ENCODE measurements at places on chromosomes 6 and 20.

DNA sequence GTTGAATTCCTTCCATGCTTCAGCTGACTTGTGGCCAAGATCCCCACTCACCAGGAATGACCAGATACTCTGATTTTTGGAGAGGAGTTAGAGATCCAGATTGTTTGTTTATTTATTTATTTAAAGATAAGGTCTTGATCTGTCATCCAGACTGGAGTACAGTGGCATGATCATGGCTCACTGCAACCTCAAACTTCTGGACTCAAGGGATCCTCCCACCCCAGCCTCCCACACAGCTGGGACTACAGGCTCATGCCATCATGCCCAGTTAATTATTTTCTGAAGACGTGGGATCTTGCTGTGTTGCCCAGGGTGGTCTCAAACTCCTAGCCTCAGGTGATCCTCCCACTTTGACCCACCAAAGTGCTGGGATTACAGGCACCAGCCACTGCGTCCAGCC lies 4.1 kb upstream of the SPATA2 start:
- DNase-seq: no peak

- DNase-seq: no peak
These were observed 63.9 kb downstream of the CD164 start for GRCh38 chr6:109318328-109318876.

DNA sequence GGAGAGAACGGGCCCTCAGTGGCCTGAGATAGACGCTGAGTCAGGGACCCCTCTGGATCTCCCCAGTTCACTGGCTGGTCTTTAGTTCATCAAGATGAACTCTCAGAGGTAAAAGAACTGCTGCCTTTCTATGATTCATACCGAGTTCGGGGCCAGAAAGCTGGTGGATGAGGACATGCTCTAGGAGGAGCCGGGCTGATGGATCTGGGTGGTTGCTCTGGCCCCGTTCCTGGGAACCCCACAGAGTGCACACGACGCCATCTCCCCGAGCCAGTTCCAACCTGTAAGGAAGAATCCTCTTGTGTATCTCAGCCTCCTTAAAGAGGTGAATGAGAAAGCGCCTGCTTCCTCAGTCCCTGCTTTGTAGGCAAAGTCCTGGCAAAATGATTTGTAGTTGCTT lies 142.6 kb upstream of the PDE10A start:
- DNase-seq: no peak

DNA sequence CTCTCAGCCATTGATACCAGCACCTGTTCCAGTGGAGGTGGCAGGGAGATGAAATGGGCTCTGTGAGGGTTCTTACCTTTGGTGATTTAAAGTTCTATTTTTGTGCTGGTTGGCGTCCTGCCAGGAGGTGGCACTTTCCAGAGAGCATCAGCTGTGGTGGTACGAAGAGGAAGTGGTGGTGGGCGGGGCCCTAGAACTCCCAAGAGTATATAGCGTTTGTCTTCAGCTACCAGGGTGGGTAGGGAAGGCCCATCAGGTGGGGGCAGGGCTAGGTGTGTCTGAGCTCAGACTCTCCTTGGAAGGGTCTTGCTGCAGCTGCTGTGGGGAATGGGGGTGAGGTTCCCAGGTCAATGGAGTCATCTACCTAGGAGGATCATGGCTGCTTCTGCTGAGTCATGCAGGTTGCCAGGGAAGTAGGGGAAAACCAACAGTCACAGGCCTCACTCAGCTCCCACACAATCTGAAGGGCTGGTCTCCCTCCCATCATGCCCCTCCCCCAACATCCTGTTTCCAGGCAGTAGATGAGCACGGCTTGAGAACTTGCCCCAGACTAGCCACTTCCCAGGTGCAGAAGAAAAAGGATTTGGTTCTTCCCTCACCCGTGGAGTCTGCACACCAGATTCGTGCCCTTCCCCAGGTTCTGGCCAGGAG lies 46.6 kb downstream of the MOXD1 start:
- DNase-seq: no peak

DNA sequence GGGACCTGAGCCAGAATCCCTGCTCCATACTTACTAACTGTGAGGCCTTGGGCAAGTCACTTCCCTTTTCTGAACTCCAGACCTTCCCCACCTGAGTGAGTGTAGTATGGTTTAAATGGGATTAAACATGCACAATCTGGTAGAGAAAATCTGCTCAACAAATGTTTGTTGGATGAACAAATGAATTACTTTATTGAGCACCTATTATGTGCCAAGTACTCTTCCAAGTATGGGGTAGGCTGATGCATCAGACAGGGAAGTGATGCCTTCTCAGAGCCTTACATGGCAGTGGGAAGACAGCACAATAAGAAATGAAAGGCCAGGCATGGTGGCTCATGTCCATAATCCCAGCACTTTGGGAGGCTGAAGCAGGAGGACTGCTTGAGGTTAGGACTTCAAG lies 15.0 kb upstream of the LBP start:
- DNase-seq: no peak

DNA sequence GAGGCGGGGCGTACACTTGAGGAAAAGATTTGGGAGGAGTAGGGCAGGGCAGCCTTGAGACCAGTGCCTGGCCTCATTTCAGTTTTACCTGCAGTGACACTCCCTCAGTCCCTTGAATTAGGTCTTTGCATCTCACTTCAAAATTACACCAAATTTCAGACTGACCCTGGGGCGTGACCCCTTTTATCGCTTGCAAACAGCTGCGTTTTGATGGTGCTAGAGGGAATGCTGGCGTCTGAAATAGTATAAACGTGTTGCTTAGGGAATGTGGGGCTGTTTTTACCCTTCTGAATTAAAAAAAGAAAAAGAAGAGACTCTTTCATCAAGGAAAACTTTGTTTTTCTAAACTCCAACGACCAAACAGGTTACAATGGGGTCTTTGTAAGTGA lies 21.0 kb downstream of the COL9A1 start:
- no peak for DNase-seq

- no peak for DNase-seq
These were observed 9.1 kb downstream of the C6orf52 start for GRCh38 chr6:10685092-10685915.

DNA sequence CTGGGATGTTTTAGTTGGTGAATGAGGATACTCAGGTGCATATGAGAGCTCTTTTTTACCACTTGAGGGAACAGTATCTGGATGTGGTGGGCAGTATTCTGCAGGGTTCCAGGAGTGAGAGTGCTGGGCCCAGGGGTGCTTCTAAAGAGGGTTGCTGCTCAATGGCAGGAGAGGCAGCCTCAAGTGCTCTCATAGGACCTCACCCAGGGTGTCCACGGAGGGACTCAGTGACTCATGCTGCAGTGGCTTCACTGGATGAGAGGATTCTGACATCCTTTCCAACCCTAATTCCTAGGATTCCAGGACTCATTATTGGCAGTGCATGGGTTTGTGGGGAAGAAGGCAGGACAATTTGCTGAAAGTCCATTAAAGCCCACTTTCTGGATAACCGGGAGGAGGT lies 176.6 kb upstream of the FERMT1 start:
- no peak for DNase-seq

DNA sequence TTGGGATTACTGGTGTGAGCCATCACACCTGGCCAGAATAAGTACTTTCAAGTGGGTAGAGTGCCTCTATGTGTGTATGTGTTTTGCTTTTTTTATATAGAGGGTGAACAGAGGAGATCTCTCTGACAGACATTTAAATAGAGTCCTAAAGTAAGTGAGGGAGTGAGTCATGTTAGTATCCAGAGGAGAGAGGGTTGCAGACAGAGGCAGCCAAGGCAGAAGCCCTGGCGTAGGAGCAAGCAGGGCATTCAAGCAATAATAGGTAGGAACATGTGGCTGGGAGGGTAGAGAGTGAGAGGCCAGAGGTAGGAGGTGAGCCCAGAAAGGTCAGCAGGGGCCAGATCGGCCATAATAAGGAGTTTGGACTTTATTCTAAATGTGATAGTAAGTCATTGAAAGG lies 48.9 kb downstream of the PHF20 start:
- DNase-seq: no peak

- no peak for DNase-seq
These were observed 107.8 kb downstream of the FBXO5 start for GRCh38 chr6:152874846-152875568.

Data from NCI-H2081 treated with DMSO at 0.1 percent for 48 hours (cell line).